ENCODE measurements at places on chromosomes 6 and 20.
A peak's percentile ranks its signal among the peaks of the same experiment; 100 is the strongest.

DNA sequence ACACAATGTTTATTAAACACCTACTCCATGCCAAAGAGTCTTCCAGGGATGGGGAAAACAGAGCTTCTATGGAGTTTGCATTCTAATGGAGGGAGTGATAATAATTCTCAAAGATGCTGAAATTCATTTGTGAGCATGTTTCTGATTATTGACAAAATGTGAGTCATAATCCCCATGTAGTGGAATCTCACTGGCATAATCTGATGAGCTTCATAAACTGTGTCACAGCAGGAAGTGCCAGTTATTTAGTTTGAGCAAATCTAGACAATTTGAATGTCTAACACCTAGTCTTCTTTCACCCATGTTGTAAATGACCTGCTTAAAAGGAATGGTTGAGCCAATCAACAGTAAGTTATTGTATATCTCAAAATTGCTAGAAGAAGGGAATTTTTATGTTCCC, 95.1 kb downstream of the KCNQ5 start:
- DNase-seq: no peak

GRCh38 chr20:60966031-60966430, 286.0 kb upstream of the CDH4 start:
- DNase-seq: no peak

DNA sequence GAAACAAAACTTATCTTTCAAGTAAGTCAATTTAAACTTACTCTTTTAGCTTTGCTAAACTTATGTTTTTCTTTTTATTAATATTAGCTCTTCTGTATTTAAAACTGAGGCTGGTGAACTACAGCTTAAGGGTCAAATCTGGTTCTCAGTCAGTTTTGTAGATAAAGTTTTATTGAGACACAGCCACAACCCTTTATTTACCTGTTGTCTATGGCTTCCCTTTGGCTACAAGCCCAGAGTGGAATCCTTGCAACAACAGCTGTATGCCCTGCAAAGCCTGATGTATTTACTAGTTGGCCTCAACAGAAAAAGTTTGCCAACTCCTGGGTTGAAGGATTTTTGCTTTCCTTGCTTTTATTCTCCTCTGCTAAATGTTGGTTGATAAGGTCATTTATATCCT, 491.4 kb upstream of the RNF217 start:
- DNase-seq: no peak

DNA sequence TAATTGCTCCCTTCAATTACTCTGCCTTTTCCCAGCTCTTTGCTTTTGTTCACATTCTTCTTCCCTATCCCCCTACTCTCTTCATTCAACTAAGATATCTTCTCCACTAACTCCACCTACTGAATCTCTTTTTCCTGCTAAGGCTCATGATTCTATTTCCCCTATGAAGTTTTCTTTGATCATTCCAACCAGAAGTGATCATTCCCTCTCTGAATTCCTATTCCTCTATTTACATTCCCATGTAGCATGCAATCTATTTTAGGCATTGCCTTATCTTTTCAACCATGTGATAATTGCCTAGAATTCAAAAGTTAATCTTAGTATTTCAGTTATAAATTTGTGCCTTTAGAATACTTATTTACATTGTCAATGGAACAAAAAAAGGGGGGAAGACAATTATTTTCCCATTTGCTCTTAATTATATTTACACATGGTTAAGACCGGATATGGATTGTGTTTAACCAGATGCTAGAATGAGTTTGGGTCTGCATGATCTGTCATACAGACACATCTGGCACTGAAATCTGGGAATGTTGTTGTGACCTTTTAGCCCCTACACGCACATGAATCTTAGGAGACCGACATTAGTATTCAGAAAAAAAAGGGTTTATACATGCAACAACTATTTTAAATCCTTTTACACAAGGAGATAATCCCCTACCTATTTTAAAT, 20.8 kb downstream of the MOXD1 start:
- no peak for DNase-seq

DNA sequence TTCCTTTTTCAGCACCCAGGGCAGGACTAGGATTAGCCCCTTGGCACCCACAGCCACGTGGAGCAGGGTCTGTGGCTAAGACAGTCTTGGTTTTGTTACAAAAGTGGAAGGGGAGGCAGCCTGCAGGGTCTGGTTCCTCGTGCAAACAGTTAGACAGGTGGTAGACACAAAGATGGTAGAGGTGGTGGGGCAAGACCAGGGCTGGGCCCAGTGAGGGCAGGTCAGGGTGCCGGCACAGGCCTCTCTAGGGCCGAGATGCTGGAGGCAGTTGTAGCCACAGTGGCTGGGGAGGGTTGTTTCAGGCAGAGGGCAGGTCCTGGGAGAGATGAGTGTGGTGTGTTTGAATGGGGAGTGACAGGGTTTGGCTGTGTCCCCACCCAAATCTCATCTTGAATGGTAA, 161.6 kb downstream of the SMOC2 start:
- DNase-seq: no peak

DNA sequence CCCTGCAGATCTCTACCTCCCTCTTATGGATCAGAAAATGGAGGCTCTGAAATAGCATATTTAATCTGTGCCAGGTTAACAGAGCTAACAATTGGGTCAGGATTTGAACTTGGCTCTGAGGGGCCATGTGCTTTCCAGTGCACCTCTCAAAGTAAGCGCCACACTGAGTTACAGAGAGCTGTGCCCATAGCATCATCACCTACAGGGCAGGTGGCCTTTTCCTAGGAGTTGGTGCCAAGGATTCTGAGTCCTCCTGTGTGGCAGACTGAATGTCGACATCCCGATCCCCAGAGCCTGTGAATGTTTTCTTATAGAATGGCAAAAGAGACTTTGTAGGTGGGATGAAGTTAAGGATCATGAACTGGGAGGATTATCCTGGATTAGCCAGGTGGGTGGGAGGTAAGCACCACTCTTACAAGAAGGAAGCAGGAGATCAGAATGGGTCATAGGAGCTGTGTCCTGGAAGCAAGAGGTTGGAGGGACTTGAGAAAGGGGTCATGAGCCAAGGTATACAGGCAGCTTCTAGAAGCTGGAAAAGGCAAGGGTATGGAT, 68.0 kb upstream of the TBC1D7 start:
- DNase-seq: peak; percentile 34

DNA sequence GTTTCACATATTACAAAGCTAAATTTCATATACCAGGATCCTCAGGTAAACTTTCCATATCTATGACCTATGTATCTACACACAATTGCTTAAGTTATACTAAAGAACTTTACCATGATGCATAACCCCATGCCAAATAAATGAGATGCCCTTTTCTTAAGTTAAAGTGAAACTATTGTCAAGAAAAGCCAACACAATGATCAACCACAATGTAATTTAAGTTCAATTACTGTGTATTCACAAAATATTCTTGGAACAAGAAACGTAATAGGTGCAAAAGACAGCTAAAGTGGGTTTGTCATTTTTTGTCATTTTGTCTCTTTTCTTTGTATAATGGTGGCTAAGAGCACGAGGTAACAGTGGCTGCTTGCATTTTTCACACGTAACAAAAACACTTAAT, 158.0 kb upstream of the SHLD1 start:
- DNase-seq: no peak

DNA sequence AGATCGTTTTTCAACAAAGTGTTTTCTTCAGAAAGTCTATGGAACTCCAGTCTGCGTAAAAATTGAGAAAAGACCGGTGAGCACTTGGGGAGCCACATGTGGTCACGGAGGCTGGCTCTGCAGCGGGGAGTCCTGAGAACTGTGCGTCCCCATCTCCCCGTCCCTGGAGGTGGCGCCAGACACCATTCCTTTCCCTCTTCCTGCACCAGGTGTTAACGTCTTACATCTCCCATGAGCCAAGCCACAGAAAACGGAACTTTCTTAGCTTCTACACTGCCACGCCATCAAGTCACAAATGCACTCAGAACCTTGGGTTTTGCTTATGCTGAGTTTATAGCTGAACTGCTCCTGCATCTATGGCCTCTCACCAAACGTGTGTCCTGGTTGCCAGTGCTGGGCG, 62.6 kb downstream of the GINS1 start:
- DNase-seq: peak; percentile 21

DNA sequence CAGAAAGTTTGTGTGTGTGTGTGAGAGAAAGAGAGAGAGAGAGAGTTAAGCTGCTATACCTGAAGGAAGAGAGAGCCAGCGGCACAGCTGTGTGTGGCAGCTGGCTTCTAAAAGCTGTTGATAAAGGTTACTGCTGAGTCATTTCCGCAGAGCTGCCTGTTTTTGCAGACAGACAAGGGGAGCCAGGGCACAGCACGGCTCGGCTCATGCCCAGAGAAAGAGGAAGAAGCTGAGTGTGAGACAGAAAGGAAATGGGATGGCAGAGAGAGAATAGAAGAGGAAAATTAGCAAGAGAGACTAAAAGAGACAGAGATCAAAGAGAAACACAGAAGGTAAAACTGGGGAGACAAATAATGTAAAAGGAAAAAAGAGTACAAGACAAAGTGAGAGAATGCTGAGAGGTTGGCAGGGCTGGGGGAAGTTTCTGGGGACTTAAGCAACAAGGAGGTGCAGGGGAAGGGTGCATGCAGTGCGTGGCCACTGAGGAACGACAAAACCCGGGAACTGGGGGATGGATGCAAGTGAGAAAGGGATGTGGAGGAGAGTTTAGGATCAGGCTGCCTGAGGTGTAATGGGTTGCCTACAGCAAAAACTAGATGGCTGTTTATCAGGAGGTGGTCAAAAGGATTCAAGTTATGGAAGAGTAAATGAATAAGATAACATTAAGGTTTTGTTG, 22.7 kb downstream of the HLA-A start:
- DNase-seq: peak; percentile 98

GRCh38 chr6:104563306-104563705, 296.4 kb downstream of the HACE1 start:
- DNase-seq: no peak

DNA sequence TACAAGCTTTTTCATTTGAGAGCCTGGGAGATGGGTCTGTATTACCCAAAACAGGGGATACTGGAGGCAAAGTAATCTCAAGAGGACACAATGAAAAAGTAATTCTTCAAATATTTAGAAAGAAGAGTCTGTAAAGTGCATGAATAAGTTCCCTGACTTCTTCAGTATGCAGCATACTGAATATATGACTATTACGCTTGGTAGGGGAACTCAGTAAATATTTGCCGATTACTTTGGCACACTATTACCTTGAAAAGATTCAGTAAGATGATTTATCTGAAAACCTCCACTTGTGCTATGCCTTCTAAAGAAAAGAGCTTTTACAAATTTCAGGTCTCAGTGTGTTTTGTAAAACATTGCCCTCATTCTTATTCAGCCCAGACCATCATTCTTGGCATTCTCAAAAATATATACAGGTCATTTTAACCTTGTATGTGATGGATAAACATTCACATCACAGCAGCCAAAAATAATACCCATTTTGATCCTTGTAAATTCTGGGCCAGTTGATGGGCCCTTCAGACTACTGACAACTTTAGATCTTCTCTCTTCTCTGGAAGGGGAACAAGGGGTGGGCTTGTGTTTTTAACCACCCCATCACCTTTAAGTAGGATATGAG, 125.9 kb downstream of the EDN1 start:
- DNase-seq: no peak
